ENCODE measurements at places on chromosomes 1 and 21.

- H3K27ac ChIP-seq, result no peak overlapping the region
- H3K4me3 ChIP-seq, result no peak overlapping the region
- H3K36me3 ChIP-seq, result no peaks in the 10 kb centered on the region
- H3K27me3 ChIP-seq, result no peaks in the 10 kb centered on the region
Measured at GRCh38 chr21:35096959-35097358, 47.9 kb upstream of the RUNX1 start.

DNA sequence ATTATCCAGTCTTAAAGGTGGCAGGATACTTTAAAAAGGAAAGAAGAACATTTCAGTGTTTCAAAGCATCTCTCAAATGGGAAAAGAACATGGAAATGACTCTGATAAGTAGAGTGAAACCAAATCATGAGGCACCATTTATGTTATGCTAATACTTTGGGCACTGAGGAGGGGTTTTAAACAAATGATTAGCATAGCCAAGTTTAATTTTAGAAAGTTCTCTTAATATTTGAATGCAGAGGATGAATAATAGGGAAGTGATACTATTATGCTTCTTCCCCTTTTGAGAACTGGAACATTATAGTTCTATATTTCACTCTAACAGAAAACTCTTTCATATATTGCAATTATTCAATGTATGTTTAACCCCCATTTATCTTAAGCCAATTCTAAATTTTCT, 1181.9 kb upstream of the PRMT6 start:
- no peak overlapping the region for H3K27ac ChIP-seq
- H3K36me3 ChIP-seq, result no peaks in the 10 kb centered on the region
- no peaks in the 10 kb centered on the region for H3K27me3 ChIP-seq
- DNase-seq, result no peak
- H3K4me3 ChIP-seq, result no peak overlapping the region

DNA sequence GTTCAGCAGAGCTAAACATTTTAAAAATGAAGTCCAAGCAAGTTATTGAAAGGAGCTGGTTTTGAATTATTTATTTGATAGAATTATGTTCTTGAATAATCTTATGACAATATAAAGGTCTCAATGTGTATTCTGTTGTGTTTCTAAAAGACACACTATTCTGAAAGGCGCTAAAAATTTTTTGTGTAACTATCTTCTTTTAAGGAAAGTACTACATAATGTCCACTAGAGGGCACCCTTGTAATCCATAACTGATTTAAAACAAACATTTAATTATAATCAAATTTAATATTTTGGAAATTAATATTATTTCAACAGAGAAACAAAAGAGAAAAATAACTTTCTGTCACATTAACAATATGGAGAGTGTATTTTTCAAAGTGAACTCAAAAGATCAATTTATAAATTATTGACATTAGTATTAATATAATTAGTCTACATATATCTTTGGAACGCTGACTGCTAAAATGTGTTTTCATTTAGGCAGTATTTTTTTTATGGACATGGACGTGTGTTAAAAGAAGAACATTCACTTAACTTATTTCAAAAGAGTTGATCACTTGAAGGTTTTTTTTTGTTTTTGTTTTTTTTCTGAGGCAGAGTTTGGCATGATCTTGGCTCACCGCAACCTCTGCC, 248.4 kb downstream of the DENND1B start:
- H3K4me3 ChIP-seq, result no peak overlapping the region
- no peaks in the 10 kb centered on the region for H3K27me3 ChIP-seq
- H3K4me1 ChIP-seq, result no peaks in the 10 kb centered on the region

DNA sequence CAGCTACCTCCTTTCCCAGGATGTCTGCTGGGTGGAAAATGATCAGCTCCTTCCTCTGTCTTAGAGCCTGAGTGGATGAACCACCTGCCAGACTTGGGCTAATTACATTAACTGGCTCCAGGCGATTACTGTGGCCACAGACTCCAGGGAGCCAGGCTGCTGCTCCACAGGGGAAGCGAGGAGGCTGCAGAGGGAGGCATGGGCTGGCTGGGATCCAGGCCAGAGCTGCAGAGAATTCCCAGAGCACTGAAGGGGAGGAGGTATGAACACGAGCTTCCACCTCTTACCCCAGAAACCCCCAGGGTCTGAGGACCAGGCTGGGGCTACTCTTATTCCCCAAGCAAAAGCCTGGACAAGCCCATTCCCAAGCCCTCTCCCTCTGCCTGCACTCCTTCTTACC, 136.0 kb upstream of the KLHDC7A start:
- H3K36me3 ChIP-seq, result no peaks in the 10 kb centered on the region
- no peaks in the 10 kb centered on the region for H3K4me1 ChIP-seq
- DNase-seq, result no peak
- H3K27ac ChIP-seq, result no peak overlapping the region
- no peaks in the 10 kb centered on the region for H3K27me3 ChIP-seq
- no peak overlapping the region for H3K4me3 ChIP-seq

DNA sequence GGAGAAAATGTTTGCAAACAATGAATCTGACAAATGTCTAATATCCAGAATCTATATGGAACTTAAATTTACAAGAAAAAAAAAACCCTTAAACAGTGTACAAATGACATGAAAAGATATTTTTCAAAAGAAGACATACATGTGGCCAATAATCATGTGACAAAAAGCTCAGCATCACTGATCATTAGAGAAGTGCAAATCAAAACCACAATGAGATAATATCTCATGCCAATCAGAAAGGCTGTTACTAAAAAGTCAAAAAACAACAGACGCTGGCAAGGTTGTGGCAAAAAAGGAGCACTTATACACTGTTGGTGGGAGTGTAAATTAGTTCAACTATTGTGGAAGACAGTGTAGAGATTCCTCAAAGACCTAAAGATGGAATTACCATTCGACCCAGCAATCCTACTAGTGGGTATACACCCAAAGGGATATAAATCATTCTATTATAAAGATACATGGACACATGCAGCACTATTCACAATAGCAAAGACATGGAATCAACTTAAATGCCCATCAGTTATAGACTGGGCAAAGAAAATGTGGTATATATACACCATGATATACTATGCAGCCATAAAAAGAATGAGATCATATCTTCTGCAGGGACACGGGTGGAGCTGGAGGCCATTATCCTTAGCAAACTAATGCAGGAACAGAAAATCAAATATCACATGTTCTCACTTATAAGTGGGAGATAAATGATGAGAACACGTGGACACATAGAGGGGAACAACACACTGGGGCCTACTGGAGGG, 123.2 kb downstream of the PTPRC start:
- no peak overlapping the region for H3K27ac ChIP-seq
- no peak overlapping the region for H3K4me3 ChIP-seq
- H3K4me1 ChIP-seq, result no peaks in the 10 kb centered on the region
- H3K27me3 ChIP-seq, result no peaks in the 10 kb centered on the region

GRCh38 chr21:36059823-36060158, 535 bp downstream of the SETD4 start:
- peaks cover 15% of the 10 kb centered on the region for H3K4me1 ChIP-seq
- no peaks in the 10 kb centered on the region for H3K27me3 ChIP-seq
- no peak for DNase-seq
- peaks cover 33% of the 10 kb centered on the region for H3K36me3 ChIP-seq

Measured in natural killer cell (primary cell).